Osteocyte (in vitro differentiated cells): ENCODE measurements at places on chromosomes 6 and 20. TPM values are rescaled to one million over a fixed set of nuclear protein-coding genes. Genes with fewer than 3 reads are reported as not detected.

Gene MOG
- total RNA-seq, result not detected in 2 replicates

Gene C6orf58
- total RNA-seq, result 0.73 TPM in 1 of 2 replicates, not detected in the other

Gene NRN1
- 0.21 TPM in 1 of 2 replicates, not detected in the other for total RNA-seq

Gene ADGRB3
- 8.8 and 8.9 TPM in 2 replicates for total RNA-seq

Gene PHACTR3
- not detected in 2 replicates for total RNA-seq

Gene SNAP91
- total RNA-seq, result 0.11 TPM in 1 of 2 replicates, not detected in the other

Gene STMN3
- total RNA-seq, result 32.0 and 33.2 TPM in 2 replicates

DNA sequence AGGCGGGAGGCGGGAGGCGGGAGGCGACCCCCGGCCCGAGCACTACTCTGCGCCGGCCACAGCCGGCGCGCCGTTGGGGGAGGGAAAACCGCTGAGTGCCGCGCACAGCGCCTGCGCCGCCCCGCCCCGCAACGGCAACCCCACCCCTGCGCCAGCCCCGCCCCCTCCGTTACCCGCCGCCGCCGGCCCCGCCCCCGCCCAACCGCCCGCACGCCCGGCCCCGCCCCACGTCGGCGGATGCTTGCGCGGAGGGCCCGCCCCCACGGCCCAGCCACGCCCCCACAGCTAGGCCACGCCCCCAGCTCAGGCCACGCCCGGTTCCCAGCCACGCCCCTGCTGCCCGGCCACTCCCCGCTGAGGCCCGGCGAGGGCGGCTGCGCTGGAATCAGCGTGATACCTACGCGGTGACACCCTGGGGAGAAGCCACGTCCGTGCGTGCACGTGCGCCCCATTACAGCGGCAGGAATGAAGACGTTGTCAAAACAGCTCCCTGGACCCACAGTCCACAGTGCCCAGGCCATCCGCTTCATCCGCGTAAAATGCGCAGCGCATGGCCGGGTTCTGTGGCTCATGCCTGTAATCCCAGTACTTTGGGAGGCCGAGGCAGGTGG is at the start of gene TCFL5:
Gene TCFL5, minus strand, starts transcription at position 97 of the 611 bp plus-strand sequence. CDS start 152 bp downstream, outside the sequence.
- peak; percentile 98 for DNase-seq

DNA sequence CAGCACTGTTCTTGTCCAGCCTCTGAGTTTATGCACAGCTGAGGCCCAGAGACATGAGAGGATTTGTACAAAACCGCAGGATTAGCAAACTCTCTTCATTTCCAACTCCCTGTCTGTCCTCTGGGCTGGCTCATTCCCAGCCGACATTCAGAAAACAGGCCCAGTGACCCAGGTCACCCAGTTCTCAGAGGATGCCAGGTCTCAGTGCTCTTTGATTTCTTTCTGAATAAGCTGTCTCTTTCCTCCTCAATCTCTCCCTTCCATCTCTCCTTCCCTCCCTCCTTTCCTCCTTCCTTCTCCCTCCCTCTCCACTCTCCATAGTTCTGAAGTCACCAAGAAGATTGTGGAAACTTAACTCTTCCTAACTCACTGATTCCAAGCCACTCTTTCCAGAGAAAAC is 372.7 kb upstream of the SULF2 start:
- DNase-seq, result no peak

DNA sequence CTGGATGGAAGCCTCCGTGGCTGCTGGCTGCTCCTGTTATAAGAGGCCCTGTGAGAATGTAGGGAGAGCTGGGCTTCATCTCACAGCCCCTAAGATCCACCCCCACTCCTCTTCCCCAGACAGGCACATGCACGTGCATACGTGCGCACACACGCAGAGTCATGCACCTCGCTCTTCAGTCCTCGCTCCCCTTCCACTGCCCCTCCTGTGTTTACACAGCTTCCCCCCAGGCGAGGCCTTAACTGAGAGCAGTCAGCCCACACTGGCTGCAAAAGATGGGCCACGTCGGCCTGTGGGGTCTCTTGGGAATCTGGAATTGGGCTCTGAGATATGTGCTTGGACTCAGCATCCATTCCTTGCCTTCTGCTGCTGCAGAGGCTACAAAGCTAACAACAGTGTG is 35.2 kb upstream of the MLN start:
- no peak for DNase-seq

DNA sequence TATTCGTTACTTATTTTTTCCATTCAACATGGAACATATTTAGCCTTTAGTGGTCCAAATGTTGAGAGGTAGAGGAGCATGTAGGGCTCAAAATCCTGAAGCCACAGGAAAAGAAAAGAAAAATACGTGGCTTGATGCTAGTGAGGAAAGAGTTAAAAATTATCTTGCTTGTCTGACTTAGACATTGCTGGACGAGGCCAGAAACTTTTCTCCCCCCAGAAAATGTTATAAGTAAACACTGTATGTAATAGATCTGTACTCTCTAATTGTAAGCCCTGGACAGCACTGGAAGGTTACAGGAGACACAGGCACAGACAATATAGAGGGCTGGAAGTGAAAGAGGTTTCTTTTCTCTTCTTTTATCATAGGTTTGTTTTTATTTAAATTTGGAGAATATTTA is 165.6 kb downstream of the ZFP64 start:
- no peak for DNase-seq

DNA sequence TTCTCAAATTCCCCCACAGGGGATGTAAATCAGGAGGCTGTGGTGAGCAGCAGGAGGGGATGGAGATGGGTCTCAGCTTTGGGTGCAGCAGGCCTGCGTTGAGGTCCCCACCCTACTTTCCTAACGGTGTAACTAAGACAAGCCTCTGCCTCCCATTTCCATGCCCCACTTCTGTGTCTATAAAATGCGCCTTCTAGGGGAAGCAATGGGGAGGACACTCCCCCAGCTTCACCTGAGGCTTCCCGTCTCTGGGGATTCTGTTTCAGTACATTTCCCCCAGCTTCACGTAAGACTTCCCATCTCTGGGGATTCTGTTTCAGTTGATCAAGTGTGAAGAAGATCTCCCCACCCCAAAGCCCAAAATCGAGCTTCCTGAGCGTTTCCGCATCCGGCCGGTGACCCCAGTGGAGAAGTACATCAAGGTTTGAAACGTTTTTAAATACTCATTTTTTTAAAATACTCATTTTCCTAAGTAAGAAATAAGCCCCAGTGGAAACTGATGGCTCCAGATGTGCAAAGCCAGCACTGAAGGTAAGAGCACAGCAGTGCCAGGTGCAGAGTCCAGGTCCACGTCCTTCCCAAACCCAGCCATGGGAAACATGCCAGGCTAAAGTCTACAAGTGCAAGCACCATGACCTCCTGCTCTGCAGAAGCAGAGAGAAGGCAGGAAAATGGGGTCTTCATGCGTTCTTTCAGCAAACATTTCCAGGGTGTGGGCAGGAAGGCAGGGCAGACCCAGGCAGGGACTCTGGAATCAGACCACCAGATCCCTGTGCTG is 73.1 kb downstream of the ANKRD60 start:
- no peak for DNase-seq

- no peak for DNase-seq
Measured at GRCh38 chr6:134340179-134340975, 22.5 kb upstream of the SGK1 start.

DNA sequence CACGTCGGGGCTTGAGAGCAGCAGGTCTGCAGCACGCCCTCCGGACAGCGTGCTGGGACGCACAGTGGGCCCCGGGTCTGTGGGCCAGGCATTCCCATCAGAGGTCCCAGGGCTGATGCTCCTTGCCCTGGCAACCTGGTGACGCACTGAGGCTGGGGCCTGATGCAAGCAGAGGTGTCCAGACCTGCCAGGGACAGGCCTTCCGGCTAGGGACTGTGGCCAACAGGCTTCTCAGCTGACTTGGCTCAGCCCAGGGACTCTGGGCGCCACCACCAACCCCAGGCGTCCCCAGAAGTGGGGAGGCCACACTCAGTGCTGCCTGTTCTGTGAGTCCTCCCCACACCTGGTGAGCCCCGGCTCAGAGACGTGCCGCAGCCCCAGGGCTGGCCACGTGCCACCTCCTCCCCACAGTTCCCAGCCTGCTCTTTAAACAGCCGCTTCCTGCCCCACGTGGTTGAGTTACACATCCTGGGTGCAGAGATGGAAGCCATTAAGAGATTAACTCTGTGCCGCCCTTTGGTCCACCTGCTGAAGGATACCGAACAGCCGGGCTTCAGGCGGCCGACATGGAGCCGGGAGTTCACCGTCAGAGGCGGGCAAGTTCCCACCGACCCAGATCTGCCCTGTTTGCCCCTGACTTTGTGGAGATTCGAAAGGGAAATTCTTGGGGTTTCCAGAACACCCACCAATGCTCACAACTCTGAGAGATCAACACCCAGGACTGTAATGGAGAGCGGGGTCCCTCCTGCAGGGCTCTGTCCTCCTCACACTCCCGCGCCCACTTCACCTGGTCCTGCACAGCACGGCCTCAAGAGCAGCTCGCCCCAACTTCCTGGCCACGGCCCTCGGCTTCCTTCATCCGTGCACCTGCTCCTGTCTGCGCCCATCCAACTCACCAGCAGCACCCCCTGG is 37.6 kb upstream of the ZBP1 start:
- peak; percentile 79 for DNase-seq

DNA sequence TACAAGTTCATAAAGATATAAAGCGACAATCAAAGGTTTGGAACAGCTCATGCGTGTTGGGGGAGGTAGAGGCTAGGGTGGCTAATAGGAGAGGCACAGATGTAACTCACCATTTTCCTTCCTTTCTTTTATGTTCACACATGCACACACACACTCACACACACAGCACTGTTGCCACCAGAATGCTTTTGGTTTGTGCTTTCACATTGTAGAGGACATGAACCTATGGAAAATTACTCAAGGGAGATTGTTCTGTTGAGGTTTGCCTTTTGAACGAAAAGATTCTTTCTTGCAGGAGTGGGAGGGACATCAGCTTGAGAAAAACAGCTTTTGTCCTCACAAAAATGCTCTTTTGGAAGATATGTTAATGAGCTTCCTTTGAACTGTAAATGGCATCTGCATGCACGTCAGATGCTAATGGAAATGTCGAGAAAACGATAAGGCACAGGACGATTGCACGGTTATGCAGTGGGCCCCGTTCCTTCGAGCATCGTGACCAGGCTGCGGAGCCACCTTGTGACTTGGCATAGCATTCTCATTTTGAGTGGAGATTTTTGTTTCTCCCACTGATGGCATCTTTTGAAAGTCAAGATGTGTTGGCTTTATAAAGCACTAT is 724.1 kb downstream of the KIF16B start:
- no peak for DNase-seq

GRCh38 chr20:61569825-61570224 is 317.8 kb downstream of the CDH4 start:
- DNase-seq, result no peak

DNA sequence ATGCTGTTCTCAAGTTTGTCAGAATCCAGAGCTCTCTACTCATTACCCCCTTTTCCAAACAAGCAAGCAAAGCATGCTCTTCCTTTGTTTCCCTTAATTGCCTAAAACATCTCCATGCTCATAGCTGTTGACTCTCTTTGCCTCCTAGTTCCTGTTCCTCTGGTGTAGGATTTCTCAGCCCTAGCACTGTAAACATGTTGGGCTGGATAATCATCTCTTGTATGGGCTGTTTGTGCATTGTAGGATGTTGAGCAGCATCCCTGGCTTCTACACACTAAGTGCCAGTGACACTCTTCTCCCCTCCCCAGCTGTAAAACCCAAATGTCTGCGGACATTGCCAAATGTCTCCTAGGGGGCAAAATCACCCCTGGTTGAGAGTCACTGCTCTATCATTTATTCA is 14.0 kb downstream of the PPARD start:
- DNase-seq, result no peak

DNA sequence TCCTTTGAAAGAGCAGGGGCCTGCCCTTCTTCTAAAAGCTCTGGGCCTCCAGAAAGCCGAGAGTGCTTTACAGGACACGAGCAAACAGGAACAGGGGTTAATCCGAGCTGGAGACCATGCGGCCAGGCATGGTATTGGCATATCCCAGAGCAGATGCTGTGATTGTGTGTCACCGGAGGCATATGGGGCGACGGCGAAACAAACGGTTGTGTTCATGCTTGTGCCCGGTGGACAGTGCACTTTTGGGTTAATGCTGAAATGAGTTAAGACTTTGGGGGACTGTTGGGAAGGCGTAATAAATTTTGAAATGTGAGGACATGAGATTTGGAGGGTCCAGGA is 1088.7 kb upstream of the DEFB115 start:
- no peak for DNase-seq

DNA sequence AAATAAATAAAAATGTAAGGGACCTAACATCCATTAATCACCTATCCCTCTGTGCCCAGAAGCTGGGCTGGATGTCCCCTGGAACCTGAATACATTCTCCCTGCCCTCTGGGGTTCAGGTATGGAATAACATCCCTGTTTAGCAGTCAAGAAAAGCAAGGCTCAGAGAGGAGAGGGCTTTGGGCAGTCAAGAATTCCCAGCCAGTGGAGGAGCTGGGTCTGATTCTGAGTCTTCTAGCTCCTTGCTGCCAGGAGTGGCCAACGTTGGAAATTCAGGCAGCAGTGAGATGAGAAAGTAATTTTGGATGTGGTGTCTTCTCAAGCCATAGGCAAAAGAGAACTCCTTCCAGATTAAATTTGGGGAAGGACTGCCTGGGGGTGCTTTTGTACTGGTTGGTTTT is 42.6 kb upstream of the ZNFX1 start:
- no peak for DNase-seq

DNA sequence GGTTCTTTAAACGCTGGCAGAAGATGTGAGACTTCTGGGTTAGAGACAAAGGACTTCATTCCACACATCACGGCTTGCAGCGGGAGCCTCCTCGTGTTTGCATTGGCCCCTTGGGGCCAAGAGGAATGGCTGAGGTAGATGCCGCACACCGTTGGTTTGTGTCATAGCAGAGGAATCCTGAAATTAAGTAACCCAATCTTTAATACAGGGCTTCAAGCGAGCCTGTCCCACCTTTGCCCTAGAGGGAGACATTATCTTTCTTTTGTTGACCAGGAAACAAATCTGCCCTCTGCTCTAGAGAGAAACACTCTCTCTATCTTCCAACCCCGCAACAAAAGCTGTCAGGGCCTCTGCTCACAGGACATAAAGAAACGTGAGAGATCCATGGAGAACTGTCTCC is 277.5 kb upstream of the ZFP64 start:
- DNase-seq, result no peak

- no peak for DNase-seq
Measured at GRCh38 chr6:106450653-106451052, 90.1 kb downstream of the CRYBG1 start.

- no peak for DNase-seq
Measured at GRCh38 chr20:53579266-53579580, 14.4 kb downstream of the ZNF217 start.

- DNase-seq, result no peak
Measured at GRCh38 chr6:73180076-73180738, 45.1 kb downstream of the KHDC1L start.

DNA sequence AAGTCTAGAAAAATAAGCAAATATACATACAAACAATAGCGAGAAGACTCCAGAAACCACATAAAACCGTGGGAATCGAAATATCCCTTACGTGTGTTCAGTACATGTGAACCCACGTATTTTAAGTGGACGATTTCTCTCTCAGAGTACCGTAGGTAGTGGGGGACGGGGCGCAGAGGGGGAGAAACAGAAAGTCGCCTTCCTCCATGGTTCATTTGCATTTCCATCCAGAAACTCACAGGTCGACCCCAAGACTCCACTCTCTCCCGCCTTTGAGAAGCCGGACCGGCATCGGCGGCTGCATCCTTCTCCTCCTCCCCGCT is 538 bp upstream of the ENPP1 start:
- DNase-seq, result no peak

GRCh38 chr6:144597511-144597910 is 312.4 kb downstream of the UTRN start:
- DNase-seq, result no peak
